Tongue (tissue), 3 donors: ENCODE measurements at places on chromosomes 7 and 10.
A peak's percentile ranks its signal among the peaks of the same experiment; 100 is the strongest.

DNA sequence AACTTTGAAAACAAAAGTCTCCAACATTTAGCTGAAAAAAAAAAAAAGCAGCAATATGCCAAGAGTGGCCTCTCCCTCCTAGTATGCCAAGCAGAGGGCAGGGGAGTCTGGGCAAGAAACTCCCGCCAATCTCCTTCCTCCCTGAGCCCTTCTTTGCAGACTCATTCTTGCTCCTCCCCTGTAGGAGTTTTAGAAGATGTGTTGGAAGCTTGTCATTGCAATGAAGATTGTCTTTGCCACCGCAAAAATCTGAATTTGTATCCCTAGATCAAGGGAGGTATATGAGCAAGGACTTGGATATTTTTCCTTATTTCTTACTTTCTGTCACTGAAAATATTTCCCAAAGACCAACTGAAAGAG, 2.6 kb upstream of the TNS3 start:
- DNase-seq: no peak

DNA sequence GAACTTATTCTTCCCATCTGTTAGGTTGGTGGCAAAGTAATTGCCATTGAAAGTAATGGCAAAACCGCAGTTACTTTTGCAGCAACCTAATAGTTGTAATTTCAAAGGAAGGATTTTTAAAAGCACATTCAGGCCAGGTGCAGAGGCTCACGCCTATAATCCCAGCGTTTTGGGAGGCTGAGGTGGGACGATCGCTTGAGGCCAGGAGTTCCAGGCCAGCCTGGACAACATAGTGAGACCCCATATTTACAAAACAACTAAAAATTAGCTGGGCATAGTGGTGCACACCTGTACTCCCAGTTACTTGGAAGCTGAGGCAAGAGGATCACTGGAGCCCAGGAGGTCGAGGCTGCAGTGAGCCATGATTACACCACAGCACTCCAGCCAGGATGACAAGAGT, 374.9 kb downstream of the GALNT17 start:
- no peak for DNase-seq

GRCh38 chr7:18808026-18808425, 309.4 kb downstream of the TWIST1 start:
- DNase-seq: no peak

GRCh38 chr7:129544700-129545099, 42.4 kb downstream of the SMKR1 start:
- no peak for DNase-seq

- DNase-seq: peak; percentile 97
These were observed 41.2 kb upstream of the TNS3 start for GRCh38 chr7:47622946-47623640.

GRCh38 chr7:98297626-98298286, 16.3 kb downstream of the BRI3 start:
- DNase-seq: no peak

GRCh38 chr10:131982185-131982756, 548 bp upstream of the BNIP3 start:
- no peak for DNase-seq

- DNase-seq: no peak
These were observed 98.3 kb upstream of the LRGUK start for GRCh38 chr7:134028853-134029252.

- no peak for DNase-seq
These were observed 3.3 kb downstream of the HILPDA start for GRCh38 chr7:128458956-128459355.

GRCh38 chr10:114403541-114404161, 651 bp downstream of the AFAP1L2 start:
- peak; percentile 87 for DNase-seq

GRCh38 chr7:150404172-150404804, 25.2 kb downstream of the ZNF775 start:
- peak; percentile 47 for DNase-seq

- peak; percentile 42 for DNase-seq
These were observed 26.2 kb downstream of the ADK start for GRCh38 chr10:74177140-74177677.

DNA sequence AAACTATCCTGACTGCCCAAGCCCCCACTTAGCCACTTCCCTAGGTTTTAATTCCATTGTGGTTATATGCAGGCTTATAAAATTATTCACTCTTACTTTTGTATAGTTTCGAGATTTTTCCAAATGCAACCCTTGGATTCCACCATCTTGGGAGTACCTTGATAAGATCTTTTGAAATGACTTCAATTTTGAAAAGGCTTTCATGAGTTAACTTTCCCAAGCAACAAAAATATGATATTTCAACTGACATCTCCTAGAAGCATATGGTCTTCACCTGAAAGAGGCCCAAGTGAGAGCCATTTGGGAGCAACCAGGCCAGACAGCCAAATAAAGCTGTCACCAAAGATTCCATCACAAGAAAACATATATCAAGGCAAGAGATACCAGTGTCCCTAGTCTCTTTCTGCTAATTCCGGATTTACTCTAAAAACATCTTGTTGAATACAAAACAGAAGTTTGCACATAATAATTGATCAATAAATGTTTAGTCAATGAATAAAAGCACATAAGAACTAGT, 1.7 kb upstream of the ST8SIA6 start:
- no peak for DNase-seq

- no peak for DNase-seq
These were observed 56.1 kb upstream of the CAPZA2 start for GRCh38 chr7:116806046-116806944.

GRCh38 chr10:23157691-23158369, 34.3 kb upstream of the PTF1A start:
- peak; percentile 38 for DNase-seq

GRCh38 chr10:9992661-9993060, 1025.0 kb upstream of the CELF2 start:
- peak; percentile 74 for DNase-seq

DNA sequence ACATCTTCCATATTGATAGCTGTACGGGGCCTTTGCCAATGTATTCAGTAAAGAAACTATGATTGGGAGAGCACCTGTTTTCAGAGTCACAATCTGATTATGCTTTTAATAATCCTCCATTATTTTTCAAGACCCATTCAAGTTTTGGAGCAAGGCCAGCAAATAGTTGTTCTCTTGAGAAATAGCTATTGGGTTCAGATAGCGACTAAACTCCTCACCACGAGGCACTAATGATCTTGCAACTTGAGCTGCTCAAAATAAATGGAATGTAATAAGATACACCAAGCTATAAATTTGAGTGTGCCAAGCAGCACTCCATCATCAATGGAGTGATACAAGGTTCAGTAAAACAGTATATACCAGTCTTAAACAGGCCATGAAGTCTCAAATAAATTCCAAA, 7.4 kb upstream of the MALRD1 start:
- no peak for DNase-seq

DNA sequence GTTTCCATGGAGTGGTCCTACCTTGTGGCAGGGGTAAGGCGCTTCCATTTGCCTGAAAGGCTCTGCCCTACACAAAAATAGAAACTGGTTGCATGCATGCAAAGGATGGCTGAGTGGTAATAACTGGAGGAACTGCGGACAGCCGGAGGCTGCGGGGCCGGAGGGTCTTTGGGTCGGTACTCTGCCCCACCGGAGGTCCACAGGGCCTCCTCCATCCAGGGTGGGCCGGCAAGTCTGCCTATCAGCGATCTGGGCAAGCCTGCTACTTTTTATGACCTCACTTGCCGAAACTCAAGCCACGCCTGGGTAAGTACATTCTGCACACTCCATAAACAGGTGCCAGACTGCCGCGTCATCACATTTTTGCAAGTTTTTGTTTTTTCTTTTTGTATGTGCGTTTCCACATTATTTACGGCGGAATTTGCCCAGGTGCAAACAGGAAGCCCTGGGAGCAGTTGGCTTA, 30.0 kb downstream of the TACC2 start:
- peak; percentile 47 for DNase-seq

- DNase-seq: no peak
These were observed 151.0 kb upstream of the CHST15 start for GRCh38 chr10:124244256-124244877.

DNA sequence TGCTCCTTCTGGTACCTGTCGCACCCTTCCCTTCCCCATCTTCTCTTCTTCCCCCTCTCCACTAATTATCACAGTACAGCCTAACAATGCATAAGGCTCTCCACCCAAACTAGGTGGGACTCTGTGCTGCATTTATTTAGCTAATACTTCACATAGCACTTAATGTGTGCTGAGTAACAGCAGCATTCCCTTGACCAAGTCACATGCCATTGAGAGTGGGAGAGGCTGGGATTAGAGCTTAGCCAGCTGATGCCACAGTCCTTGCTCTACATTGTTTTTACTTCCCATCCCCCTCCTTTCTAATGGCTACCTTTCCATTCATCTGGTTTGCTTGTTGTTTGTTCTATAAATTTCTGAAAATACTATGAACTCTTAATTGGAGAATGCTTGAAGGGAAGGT, 426.9 kb downstream of the LRMDA start:
- DNase-seq: no peak

- DNase-seq: no peak
These were observed 586.7 kb upstream of the GALNT17 start for GRCh38 chr7:70545214-70545613.

DNA sequence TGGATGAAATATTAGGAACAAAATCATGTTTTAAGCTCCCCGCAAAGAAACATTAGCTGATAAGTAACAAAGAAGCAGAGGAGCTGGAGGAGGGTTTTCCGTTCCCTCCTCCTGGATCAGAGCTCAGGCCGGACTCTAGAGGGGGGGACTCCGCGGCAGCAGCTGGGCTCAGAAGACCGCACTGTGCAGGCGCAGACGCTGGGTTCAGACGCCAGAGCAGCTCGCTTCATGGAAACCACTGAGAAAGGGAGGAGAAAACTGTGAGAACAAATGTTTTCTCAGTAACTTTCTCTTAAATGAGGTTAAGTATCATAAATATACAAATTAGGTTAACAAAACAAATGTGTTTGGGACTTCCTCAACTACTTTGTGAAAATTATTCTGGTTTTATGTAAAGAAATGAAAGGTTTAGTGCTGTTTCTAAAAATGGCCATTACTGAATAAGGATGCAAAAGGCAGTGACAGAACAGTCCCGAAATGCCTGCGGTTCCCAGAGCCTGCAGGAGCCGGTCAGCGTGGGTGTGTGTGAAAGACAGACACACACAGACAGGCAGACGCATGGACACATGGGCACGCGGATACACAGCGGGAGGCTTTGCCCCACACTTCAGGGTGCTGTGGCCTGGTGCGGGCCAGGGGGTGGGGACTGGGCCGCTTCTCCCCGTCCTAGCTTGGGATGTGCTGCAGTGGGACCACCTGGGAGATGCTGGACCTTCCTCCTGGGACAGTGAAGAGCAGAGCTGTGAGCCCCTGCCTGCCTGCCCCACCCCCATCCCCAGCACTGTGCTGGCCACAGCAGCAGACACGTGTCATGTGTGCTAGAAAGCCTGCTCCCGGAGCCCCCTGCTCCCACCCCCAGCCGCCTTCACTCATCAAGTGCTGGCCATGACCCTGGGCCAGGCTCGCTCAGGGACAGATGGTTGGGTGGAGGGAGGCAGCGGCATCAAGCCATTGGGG, 20.3 kb upstream of the ADGRA1 start:
- DNase-seq: peak; percentile 69

DNA sequence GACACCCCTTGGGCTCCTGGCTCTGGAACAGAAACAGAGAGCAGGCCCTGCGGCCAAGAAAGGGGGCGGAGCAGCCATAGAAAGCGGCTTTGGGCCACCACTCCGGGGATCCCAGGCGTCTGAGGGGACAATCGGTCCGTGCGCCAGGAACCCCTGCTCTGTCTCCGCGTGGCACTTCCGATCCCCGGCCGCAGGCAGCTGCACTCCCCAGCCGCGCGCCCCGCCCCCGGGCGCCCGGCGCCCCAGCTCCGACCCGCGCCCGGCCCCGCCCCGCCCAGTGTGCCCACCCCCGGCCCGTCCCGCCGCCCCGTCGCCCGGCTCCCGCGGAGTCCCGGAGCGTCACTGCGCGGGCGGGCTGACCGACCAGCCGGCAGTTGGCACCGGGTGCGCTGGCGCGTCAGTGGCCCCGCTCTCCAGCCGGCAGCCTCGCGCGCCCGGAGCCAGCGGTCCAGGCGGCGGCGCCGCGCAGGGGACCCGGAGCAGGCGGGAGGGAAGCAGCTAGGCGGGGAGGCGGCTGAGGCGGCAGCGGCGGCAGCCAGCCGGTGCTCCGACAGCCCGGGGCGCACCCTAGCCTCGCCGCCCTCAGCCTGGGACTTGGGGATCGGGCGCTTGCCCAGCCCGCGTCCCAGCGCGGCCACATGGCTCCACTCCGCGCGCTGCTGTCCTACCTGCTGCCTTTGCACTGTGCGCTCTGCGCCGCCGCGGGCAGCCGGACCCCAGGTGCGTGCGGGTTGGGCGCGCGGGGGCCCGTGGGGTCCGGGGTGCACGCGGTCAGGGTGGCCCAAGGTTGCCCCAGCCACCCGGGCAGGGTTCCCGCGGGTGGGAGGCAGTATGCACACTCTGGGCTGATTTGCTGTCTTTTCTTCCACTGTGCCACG, at the start of gene ADAMTS14:
Gene ADAMTS14, plus strand, starts transcription at position 342 of the 878 bp plus-strand sequence. Its CDS starts 297 bp downstream, at position 639.
- DNase-seq: peak; percentile 87

DNA sequence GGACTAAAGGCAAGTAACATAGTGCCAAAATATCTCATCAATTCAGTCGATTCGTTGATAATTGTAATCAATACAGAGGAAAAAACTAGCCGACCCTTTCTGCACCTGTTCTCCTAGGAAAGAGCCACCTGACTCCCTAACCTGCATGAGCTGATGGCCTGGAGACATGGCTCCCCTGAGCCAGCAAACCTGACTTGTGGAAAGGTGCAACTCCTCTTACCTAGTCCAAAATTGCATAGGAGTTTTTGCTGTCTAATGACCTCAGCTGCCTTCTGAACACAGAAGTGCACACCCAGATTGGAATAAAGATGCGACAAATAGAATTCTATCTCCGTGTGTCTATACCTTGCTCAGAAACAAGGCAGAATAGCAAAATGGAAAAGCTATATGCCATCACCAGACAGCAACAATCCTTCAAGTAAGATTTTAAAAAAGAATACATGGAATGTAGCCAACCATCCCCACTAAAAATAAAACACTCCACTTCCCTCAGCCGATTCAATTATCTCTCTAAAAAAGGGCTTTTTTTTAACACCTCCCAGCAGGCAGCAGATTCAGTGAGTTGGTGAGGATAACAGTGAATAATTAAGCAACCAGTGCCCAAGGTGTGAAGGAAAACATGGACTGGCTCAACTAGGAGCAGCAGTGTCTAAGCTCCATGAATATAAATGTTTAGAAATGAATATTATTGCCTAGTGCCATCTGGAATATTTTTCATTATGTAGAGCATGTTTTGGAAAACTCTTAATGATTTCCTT, 26.6 kb upstream of the LMTK2 start:
- no peak for DNase-seq

DNA sequence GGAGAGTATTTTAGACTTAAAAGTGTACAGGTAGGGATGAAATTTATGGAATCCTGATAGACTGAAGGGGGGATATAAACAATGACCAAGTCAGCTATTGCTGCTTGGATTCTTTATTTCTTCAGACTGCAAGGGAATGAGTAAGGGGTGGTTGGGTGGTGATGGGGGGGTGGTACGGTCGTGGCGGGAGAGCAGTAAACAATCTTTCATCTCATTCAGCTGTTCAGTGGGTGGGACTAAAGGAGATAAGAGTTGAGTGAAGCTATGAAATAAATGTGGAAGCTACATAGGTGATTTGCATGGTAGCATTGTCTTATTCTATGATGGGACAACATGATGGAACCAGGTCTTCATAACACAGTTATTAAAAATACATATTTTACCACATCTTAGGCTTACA, 1.8 kb downstream of the SEPTIN7 start:
- peak; percentile 44 for DNase-seq
